ENCODE measurements at places on chromosomes 1 and 21.
A peak's percentile ranks its signal among the peaks of the same experiment; 100 is the strongest.

DNA sequence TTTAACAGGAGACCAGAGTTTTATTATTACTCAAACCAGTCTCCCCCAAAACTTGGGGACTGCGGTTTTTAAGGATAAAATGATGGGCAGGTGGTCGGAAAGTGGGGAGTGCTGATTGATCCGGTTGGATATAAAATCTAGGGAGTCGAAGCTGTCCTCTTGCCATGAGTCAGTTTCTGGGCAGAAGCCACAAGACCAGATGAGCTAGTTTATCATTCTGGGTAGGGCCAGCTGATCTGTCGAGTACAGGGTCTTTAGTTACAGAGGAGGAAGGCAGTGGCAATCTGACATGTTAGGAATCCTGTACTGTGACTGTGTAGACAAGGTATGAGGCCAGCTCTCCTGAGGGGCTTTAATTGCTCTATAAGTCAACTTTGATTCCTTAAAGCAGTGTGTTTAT is 22.9 kb upstream of the FOXE3 start:
- no peak for DNase-seq

- no peak for DNase-seq
Observed at GRCh38 chr1:248913933-248914332, 7.9 kb downstream of the PGBD2 start.

DNA sequence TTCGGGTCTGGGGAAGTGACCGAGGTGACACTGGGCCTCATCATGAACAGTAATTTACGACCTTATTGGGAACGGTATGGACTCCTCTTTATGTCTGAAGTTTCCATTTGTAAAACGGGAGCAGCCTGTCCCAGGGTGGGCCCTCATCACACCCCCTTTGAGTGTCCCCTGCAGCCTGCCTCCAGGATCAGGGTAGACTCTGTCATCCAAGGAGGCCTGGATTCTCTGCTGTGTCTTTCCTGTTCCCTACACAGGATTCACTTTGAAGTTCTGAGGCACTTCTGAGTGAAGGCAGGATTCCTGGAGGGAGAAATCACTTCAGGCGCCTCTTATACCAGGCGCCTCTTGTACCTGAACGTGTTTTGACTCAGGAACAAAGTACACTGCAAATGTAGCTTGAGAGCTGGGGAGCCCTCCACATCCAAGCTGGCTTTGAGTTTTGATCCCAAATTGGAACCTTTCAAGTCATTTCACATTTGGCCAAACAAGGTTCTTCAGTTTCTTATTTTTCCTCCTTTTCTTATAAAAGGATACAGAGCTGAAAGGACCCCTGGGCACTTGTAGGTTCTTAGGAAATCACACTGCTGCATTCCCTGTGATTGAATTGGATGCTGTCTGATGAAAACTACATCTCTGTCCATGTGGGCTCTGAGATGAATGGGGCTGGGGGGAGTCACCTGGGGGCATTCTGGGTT is 106.0 kb downstream of the SUSD4 start:
- no peak for DNase-seq

DNA sequence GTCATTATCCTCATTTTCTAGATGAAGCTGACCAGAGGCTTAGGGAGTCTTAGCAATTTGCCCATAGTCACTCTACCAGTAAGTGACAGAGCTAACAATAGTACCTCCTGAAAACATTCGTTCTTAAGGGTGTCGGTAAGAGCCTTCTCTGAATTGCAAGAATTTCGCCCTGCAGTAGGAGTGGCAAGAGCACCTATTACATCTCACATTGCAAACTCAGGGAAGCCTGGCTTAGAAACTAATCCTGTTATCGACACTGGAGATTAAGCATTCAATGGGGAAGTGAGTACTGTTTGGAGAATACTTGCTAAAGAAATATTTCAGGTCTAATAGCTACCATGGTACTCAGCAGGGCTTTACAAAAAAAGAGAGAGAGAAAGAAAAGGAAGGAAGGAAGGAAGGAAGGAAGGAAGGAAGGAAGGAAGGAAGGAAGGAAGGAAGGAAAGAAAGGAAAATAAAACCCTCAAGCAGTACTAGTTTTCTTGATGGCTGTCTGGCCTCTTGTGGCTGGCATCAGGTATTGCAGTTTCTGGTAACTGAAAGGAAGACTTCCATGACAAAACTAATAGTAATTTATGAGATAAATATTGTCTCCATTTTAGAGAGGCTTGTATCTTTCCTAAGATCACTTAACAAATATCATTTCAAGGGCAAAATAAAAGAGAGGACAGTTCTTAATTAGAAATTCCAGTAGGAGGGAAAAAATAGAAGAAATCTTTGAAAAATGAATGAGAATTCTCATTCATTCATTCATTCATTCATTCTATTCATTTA is 10.4 kb downstream of the C1orf226 start:
- peak; percentile 10 for DNase-seq

GRCh38 chr1:33354707-33355316 is 33.9 kb upstream of the A3GALT2 start:
- DNase-seq = no peak

DNA sequence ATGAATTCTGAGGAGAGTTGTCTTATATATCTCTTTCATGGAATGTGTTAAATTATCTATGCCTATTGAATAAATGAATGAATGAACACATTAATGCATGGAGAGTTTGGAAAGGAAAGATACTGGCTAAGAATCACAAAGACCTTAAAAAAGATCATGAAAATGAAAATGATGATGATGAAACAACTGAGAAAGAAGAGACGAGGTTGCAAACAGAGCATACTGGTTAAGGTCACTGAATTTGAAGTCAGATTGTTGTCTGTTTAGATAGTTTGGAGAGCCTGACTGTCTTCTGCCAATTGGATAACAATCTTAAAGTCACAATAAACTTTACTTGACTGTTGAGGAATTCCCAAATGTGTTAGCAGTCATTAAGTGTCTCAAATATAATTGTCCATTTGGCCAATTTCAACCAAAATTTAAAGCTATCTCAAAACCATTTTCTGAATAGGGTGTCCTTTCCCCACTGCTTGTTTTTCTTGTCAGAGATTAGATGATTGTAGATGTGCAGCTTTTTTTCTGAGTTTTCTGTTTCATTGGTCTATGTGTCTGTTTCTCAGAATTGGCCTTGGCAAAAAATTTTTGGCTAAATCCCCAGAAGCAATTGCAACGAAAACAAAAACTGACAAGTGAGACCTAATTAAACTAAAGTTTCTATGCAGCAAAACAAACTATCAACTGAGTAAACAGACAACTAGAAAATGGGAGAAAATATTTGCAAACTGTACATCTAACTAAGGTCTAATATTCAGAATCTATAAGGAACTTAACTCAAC is 132.2 kb downstream of the PTGER3 start:
- DNase-seq = no peak

- DNase-seq = no peak
Observed at GRCh38 chr1:33898881-33899280, 35.0 kb downstream of the HMGB4 start.

DNA sequence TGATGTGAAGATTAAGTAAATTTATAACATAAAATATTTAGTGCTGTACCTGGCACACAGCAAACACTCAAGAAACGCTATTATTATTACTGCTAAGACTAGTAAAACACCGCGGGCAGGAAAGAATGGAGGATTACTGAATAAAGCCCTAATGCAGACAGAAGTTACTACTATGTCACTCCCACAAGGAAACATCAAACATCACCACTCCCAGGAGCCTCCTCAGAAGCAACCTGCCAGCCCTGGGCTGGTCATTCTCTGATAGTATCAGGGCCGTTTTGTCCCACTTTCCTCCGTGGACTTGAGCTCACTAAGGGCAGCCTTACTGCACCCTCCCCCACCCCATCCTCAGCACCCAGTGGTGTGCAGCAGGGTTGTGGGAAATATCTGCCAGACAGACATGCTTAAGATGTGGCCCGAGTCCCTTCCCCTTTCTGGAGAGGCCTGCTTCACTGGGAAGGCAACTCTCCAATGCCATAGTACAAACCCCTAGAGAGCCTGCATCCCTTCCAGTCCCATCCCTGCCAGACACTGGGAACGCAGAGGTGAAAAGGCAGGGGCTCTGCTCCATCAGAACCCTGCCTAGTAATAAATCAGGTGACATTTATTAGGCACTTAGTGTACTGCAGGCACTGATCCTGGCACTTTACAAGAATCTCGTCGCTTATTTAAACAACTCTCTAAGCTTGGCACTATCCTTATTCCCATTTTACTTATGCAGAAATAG is 41.7 kb upstream of the ECE1 start:
- DNase-seq = no peak

DNA sequence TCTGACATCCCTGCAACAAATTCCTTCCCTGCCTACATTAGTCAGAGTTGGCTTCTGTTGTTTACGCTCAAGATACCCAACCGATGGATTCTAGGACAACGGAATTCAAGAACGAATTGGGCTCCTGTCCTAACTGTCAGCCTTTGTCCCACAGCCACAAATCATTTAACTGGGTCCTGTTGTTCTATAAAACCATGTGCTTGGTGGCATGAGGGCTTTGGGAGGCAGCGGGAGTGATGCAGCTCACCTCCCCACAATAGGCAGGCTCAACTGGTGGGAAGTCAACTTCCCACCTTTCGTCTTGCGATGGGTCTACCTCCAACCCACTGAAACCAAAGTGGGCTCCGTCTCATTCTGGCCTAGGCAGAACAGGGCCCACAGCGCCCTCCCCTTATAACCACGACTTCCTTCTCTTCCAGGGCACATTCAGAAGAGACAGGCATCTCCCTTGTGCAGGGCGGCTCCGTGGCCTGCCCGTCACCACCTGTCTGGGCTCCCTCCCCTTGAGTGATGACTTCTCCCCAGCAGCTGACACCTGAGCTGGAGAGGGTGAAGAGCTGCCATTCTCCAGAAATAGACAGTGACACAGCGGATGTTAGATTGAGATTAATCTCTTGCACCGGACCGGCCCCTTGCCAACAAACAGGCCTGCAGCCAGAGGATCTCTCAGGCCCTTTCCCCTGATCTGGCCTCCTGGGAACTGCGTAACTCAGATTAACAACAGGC is 26.5 kb downstream of the LRRC38 start:
- DNase-seq = no peak

- DNase-seq = no peak
Observed at GRCh38 chr21:34996304-34997101, 52.6 kb downstream of the RUNX1 start.

GRCh38 chr1:108192581-108192980 is 7.6 kb downstream of the SLC25A24 start:
- no peak for DNase-seq

DNA sequence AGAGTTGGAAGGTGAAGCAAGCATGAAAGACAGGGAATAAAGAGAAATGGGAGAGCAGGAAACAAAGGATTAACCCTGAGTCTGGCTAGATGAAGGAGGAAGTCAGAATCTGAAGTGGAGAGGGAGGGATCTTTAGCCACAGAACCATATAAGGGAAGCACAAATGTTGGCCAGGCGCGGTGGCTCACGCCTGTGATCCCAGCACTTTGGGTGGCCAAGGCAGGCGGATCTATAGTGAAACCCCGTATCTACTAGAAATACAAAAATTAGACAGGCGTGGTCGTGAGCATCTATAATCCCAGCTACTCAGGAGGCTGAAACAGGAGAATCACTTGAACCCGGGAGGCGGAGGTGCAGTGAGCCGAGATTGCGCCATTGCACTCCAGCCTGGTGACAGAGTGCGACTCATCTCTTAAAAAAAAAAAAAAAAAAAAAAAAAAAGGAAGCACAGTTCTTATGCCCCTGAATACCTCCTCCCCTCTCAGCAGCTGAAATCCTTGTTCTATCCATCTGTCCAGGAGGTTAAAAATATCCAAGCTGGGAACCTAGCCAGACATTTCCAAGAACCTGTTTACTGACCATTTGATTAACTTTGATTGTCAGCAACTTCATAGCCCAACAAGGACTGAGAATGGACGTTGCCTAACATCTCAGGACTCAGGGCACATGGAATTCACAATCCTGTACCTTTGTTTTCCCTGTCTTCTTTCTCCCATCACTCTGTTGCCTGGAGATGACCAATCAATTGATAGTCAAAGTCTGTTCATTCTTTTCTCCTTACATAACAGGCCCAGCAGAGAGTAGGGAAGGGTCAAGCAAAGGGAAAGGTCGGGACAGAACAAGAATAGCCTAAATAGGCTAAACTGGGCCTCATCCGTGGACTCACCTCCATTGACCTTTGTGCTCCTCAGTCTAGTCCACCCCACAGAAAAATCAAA is 10.6 kb downstream of the TXNIP start:
- peak; percentile 25 for DNase-seq

GRCh38 chr1:35191429-35192055 is 1.4 kb downstream of the SFPQ start:
- no peak for DNase-seq

DNA sequence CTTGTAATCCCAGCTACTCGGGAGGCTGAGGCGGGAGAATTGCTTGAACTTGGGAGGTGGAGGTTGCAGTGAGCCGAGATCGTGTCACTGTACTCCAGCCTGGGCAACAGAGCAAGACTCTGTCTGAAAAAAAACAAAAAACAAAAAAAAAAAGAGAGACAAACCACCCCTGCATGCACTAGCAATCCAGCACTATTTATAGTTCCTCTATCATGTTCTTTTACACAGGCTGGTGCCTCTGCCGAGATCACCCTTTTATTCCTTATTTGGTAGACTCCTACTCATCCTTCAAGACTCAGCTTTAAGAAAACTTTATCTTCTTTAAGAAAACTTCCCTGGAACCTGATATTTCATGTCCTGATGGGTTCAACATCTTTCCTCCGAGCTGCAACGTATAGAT is 10.8 kb downstream of the FMO5 start:
- DNase-seq = no peak

DNA sequence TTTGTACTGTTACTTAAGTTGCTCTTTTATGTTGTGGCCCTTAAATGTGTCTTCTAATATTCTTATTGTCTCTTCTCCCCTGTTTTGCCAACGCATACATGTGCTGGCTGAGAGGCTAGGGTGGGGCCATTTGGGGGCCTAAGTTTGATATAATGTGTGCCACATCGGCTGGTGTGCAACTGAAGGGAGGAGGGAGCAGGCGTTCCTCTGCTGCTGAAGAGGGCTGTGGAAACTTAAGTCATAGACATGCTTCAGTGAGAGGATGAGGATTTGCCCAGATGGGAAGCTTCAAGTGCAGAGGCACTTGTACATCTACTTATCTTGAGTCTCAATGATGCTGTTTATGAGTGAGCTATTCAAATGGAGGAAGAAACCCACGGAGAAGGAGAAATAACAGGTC is 630.6 kb downstream of the LMO4 start:
- DNase-seq = no peak

- DNase-seq = no peak
Observed at GRCh38 chr1:66852870-66853269, 51.8 kb upstream of the INSL5 start.

GRCh38 chr1:153536012-153536670 is 350 bp upstream of the S100A6 start:
- peak; percentile 56 for DNase-seq

GRCh38 chr1:1942753-1943656 is 23.9 kb upstream of the TMEM52 start:
- DNase-seq = no peak

Measured in NCI-H774 (cell line).